ENCODE measurements at places on chromosomes 11 and 22.

DNA sequence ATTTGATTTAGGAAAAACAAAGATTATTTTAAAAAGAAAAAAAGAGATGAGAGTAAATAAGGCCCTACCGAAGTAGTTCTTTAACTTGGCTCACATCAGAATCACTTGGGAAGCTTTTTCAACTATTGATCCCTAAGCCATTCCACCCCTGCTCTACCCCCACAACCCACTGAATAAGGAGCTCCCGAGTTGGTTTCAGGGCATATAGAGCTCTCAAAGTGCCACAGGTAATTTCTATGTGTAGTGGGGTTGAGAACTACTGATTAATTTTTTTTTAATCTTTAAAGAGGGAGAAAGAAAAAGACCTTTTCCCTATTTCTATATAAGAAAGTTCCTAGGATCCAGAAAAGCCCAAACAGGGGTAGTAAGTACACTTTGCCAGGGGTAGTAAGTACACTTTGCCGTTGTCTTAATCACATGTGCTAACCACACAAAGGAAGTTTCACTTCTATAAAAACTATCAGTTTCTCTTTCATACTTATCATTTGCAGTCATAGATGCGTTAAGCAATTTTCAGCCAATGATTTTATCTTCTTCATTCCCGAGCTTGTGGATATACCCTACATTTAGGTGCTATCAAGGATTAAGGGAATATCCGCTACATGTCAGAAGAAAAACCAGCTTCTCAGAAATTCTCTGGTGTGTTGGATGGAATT is 108.4 kb upstream of the ZC3H12C start:
- no peak for DNase-seq

DNA sequence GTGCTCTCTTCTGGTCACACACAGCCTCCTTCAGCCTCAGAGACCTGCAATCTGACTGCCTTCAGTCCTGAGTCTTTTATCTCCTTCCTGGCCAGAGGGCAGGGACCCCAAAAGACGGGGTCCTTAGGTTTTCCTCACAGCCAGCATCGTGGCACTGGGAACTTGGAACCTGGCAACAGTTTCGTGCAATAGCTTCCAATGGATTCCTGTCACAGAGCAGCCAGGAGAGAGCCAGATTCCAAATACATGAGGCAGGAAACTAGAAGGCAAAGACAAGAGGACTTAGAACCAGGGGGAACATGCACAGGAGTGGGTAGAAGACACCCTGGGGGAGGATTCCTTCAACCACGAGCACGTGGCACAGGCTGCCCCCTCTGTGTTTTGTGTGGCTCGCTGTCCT is 48.6 kb downstream of the C11orf91 start:
- no peak for DNase-seq

DNA sequence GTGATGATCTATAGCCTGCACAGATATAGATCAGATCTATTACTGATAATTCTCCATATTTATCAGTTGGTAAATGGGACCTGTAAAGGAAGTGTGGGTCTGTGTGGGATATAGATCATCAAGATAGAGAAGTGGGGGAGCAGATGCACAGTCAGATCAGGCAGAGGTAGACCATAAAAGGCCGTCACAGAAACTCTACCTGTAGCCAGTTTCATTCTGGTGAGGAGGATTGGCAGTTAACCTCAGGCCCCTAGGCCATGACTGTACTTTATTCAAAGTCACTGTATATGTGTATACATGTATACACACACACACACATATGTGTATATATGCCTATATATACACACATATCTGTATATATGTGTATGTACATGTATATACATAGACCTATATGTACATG is 69.1 kb downstream of the ADM start:
- no peak for DNase-seq

DNA sequence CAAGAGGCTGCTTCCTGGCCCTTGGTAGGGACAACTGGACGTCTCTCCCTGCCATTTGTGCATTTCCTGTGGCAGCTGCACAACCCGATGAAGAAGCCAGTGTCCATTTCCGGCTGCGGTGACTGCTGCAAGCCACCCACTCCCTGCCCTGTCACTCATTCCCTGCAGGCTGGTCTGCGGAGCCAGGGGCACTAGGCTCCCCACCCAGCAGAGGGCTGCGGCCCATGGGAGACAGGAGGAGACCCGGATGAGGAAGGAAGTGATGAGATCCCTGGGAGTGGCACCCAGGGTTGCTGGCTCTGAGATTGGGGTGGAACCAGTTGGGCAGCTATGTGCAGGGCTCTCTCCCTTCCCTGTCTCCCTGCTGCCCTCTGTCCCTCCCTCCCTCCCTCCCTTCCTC is 10.0 kb upstream of the MYRF start:
- DNase-seq: no peak

DNA sequence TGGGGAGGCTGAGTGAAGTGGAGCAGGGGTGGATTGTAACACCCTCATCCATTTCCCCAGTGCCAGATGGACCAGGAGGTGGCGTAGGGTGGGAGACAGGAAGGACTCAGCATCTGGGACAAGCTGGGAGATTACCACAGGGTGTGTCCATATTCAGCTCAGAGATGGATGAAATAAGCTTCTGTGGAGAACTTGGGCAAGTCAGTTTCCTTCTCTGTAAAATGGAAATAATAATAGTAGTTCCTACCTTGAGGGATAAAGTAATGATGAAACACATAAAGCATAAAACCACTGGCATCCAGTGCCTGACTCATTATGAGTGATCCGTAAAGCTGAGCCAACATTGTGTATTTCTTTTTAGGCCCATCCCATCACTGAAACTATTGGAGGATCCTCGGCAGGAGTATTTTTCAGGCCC is 607 bp upstream of the ROBO4 start:
- no peak for DNase-seq

DNA sequence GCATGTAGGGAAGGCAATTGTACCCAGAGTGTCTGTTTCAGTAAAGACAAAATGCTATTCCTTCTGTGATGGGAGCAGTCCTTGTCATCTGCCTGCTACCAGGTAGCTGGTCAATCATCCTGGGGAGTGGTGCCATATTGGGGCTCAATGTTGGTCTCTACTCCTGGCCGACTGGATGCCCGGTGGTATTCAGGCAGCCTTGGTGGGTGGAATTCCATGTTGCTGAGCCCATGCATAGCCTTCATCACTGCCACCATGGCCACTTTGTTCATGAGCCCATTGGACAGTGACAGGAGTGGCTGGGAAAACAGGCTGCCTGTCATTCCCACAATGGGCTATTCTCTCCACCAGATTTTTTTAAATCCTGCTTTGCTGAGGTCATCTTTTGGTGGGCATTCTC is 121.0 kb downstream of the WNT7B start:
- DNase-seq: no peak
